Stimulated activated CD4-positive, alpha-beta T cell treated with anti-CD3 and anti-CD28 coated beads, Interleukin-1b, Interleukin-23, amount 100 ng/mL, for 24 hours (primary cell): ENCODE measurements at places on chromosomes 3 and 15.

DNA sequence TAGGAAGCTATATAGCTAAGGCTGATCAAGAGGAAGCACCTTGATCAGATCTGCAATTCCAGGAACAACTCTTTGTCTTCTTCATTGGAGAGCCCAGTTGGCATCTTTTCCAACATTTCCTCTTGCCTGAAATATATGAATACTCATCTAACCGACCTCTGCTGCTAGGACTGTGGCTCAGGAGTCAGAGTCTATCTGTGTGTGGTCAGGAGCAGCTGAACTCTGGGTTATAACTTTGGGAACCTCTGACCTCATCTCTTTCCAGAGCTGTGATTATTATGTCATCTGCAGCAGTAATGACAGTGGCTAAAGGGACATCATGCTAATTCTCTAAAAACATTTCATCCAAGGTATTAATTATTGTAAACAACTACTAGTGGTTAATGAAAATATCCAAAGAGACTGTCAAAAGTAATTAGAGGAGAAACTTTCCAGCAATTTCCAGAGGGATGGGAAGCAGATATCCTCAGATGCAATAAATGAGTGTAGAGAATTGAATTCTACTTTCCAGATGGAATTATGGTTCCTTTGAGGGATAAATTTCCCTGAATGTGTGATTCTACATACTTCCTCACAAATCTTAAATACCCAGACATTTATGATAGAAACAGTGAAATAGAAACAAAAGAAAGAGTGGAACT lies 11.5 kb upstream of the SPINK8 start:
- no peak for DNase-seq

DNA sequence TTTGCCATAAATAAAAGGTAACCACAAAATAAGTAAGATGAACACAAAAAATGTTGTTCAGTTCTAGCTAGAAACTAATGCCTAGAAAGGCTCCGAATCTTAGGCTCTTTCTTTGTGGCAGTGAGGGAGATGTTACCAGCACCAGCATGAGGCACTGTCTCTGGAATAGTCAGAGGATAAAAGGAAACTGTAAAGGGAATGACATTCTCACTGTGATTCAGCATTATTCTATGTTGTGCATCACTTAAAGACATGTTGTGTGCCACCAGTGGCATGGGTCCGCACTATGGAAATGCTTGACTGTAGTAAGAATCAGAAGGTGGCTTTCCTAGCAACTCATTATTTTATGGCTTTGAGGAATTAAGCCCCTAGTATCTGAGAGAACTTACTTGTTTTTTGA lies 70.8 kb downstream of the SEC22A start:
- DNase-seq: no peak

GRCh38 chr3:71444028-71444860 lies 139.3 kb downstream of the FOXP1 start:
- DNase-seq: no peak

DNA sequence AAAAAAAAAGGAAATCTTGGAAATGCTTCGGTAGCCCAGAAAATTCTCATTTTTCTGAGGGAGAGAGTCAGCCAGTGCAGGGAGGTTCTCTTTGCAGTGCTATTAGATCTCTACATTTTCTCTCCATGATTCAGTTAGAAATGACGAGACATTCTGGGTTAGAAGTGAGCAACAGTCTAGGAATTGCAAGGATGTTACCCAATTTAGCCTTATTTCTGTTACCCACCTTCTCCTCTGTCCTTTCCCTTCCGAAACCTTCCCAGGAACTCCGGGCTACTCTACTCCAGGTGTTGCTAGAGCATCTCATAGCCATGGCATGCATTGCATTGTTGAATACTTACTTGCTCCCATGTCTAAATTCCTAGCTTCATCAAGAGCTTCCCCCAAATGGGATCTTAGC lies 106.8 kb downstream of the EDEM1 start:
- DNase-seq: no peak

GRCh38 chr3:127771746-127772145 lies 50.6 kb downstream of the MGLL start:
- DNase-seq: no peak

DNA sequence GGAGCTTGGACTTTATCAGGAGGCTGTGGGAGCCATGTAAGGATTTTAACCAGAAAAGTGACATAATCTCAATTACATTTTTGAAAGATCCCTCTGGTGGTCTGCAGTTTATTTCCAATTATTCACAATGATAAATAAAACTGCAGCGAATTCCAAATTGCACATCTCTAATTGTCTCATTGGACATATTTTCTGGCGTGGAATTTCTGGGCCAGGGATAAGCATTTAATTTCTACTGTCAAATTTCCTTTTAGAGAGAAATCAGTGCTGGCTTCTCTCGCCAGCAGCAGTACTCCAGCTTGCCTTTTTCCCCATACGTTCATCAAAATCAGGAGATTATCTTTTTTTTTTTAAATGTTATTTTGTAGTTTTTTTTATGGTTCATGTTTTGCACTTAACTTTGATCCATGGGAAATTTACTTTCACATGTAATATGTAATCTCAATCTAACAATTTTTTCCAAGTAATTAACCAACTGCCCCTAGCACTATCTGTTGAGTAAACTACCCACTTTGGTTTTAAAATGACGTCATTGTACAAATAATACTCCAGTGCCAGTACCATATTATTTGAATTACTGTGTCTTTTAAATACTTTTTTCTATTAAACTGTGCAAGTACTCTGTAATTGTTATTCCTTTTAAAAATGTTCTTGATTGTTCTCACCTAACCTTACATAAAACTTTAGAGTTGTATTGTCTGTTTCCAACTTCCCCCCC lies 251.8 kb downstream of the ADAMTSL3 start:
- DNase-seq: no peak

DNA sequence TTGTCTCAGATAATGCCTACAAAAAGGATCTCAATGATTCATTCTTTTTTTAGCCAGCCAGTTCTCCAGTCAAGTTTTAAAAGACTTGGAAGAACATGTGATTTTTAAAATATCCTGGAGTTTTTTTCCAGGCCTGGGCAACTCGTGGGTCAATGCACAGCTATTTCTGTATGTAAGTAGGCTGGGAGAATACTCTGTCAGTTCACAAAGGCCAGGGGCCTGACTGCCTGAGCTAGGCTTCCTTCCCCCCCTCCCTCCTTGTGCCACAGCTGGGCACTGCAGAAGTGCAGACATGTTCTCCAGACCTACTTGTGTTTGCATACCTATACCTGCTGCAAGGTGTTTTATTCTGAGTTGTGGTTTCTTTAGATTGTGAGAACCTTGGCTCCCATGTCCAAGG lies 43.7 kb downstream of the CTDSPL start:
- no peak for DNase-seq

DNA sequence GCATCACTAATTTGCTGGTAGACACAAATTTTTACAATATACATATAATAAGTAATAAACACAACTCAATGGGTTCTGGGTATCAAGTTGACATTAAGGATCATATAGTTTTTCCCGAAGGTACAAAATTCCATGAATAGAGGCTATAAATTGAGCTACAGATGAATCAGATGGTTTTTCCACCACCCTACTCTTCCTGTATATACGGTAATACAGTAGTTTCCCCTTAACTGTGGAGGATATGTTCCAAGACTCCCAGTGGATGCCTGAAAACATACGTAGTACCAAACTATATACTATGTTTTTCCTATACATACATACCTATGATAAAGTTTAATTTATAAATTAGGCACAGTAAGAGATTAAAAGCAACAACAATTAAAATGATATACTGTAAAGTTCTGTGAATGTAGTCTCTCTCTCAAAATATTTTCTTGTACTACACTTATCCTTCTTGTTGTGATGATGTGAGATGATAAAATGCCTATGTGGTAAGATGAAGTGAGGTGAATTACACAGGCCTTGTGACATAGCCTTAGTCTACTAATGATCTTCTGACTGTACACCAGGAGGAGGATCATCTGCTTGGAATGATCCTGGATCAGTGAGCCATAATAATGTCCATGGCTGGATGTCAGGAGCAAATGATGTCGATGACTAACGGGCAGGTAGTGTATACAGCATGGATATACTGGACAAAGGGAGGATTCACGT lies 116.7 kb downstream of the NR1I2 start:
- DNase-seq: no peak

- DNase-seq: no peak
These were observed 677.4 kb downstream of the ZNF385D start for GRCh38 chr3:21073561-21073960.

- no peak for DNase-seq
These were observed 69.4 kb downstream of the CPN2 start for GRCh38 chr3:194281766-194282165.

DNA sequence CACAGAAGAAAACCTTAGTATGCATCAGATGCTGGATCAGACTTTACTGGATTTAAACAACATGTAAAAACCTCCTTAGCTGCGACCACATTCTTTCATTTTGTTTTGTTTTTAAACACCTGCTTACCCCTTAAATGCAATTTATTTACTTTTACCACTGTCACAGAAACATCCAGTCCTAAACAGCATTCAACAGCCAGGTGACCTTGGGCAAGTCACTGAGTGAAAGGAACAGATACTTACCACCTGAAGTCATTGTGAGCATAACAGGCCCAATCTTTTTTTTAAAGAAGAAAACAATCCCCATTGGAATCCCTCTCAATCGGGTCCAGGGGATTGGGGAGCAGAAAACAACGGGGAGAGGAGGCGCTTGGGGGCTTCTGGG lies 390 bp downstream of the STARD5 start:
- no peak for DNase-seq

GRCh38 chr3:100898681-100899080 lies 94.5 kb downstream of the ABI3BP start:
- DNase-seq: no peak

DNA sequence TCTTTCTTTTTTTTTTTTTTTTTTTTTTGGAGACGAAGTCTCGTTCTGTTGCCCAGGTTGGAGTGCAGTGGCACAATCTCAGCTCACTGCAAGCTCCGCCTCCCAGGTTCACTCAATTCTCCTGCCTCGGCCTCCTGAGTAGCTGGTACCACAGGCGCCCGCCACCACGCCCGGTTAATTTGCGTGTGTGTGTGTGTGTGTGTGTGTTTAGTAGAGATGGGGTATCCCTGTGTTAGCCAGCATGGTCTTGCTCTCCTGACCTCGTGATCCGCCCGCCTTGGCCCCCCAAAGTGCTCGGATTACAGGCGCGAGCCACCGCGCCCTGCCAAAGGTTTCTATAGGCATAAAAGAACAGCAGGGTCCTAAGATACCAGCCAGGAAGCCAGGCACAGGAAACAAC lies 261.0 kb upstream of the CCDC54 start:
- no peak for DNase-seq

- no peak for DNase-seq
These were observed 1476.9 kb downstream of the SI start for GRCh38 chr3:163601426-163601825.

DNA sequence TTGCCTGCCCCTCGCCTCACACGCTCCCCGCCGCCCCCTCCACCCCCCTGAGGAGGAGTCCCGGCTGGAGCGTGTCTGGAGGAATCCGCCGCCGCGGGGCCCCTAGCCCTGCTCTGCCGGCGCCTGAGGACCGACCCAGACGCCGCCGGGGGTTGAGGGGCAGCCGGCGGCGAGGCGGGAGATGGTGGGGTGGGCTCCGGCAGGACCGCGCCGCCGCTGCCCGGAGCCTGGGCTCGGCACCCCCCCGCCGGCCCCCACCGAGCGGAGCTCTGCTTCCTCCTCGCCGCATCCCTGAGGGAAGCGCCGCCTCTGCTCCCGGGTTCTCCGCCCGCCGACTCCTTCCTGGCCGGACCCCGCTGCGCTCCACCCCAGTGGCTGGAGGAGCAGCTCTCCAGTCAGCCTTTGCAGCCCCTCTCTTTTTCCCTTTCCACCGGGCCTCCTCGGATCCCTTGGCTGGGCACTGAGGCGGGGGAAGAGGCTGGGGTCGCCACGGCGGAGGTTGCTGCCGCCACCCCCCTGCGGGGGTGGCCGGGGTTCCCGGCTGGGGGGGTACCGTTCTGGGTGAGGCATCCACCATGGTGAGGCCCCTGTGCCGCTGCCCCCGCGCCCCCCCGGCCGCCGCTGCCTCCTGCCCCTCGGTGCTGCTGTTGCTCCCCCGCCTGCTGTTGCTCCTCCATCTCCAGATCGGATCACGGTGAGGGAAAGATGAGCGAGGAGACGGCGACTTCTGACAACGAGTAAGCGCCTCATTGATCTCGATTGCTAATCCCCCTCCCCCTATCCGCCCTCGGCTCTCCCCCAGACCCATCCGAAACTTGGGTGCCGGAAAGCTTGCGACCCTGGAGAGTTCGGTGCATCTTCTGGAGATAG lies at the start of gene SPRED1:
SPRED1 (plus strand) TSS at position 356 of the 870 bp plus-strand sequence; CDS start at position 706, 350 bp downstream.
- DNase-seq: no peak

DNA sequence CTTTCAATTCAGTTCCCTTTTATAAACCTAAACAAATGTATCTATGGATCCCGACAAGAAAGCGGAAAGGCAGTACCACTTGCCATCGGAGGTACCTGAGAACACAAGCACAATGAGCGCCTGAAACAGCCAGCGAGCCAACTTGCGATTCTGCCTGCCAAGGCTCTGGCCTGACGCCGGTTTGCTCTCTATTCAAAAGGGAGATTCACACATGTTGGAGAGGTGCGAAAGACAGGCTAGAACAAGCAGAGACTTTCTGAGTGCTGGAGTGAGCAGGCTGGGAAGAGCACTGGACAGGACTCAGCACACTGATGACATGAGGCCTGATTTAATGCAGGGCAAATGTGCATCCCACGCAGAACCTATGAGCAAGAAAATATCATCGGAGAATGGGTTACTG lies 17.7 kb upstream of the PRR23E start:
- no peak for DNase-seq

- DNase-seq: no peak
These were observed 11.6 kb upstream of the PLSCR4 start for GRCh38 chr3:146262371-146263110.

DNA sequence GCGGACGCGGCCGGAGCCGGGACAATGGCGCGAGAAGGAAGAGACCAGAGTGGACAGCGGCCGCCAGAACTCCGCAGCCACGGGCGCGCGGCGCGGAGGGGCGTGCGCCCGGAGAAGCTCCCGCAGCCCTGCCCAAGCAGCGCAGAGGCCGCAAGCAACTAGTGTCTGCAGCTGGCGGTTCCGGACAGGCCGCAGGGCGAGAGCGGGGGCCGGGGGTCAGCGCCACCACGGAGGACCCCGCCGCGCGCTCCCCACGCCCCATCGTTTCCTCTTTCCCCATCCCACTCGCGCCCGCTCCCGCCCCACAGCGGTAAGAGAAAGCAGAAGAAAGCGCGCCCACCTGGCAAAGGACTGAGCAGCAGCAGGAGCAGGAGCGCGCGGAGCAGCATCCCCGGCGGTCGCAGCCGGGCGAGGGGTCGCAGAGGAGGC lies 440 bp downstream of the PRTG start:
- DNase-seq: no peak

GRCh38 chr3:43907508-43907858 lies 216.7 kb downstream of the ABHD5 start:
- no peak for DNase-seq

DNA sequence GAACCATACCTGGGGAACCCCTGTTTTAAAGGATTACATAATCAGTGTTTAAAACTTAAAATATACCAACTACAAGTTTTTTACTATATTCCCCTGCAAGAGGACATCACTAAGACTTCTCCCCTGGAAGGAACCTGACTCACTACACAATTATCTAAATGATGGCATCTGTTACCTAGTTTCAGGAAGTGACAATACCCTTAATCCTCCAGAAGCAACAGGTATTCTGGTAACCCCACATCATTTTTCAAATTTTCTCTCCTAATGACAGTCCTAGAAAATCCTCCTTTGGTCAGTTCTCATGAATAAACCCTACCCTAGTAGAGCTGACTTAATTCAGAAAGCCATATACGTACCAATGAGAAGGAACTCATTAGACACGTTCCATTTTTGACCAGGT lies 78.4 kb downstream of the RFX7 start:
- DNase-seq: no peak
